Right cardiac atrium (tissue), 5 donors: ENCODE measurements at places on chromosomes 3 and 15. TPM values are rescaled to one million over a fixed set of nuclear protein-coding genes. Genes with fewer than 3 reads are reported as not detected.

ZNF860 gene
- total RNA-seq = 0.34 TPM

- no peak for DNase-seq
These were observed 20.7 kb downstream of the ITGA11 start for GRCh38 chr15:68411343-68411675.

CDCP1 gene
- total RNA-seq = 0.47 TPM

EDC3 gene
- total RNA-seq = 19.0 TPM

DNA sequence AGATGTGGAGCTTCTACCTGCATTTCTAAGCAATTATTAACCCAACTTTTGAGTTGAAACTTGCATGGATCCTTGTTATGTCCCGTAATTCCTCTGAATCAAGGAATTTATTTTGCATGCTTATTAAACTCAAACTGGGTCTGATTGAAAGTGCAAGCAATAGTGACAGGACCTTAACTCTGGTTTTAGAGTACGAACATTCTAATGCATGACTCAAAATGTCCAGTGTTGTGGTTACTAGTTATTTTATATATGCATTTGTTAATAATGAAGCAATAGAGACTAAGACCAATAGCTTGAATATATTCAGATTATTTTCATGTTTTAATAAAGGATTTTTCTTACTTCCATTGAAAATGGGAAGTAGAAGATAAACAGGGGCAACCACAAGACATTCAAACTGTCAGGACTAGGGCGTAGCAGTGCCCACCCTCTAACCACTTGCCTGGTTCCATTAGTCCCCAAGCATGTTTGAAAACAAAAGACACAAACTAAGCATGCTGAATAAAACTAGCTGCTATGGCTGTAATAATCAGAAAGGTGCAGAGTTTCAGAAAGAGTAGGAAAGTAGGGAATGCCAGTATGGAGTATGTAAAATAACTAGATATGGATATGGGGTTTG lies 28.1 kb downstream of the OIP5 start:
- no peak for DNase-seq

TMEM158 gene
- 0.17 TPM for total RNA-seq

GRCh38 chr15:85324202-85324601 lies 56.2 kb upstream of the AKAP13 start:
- no peak for DNase-seq
